ENCODE measurements at places on chromosomes 6 and 20. TPM values are rescaled to one million over a fixed set of nuclear protein-coding genes. Genes with fewer than 3 reads are reported as not detected.

- no peak overlapping the region for H3K4me3 ChIP-seq
- no peak for DNase-seq
- no peaks in the 10 kb centered on the region for H3K27me3 ChIP-seq
Measured at GRCh38 chr20:58546416-58546711, 31.2 kb upstream of the APCDD1L start.

DNA sequence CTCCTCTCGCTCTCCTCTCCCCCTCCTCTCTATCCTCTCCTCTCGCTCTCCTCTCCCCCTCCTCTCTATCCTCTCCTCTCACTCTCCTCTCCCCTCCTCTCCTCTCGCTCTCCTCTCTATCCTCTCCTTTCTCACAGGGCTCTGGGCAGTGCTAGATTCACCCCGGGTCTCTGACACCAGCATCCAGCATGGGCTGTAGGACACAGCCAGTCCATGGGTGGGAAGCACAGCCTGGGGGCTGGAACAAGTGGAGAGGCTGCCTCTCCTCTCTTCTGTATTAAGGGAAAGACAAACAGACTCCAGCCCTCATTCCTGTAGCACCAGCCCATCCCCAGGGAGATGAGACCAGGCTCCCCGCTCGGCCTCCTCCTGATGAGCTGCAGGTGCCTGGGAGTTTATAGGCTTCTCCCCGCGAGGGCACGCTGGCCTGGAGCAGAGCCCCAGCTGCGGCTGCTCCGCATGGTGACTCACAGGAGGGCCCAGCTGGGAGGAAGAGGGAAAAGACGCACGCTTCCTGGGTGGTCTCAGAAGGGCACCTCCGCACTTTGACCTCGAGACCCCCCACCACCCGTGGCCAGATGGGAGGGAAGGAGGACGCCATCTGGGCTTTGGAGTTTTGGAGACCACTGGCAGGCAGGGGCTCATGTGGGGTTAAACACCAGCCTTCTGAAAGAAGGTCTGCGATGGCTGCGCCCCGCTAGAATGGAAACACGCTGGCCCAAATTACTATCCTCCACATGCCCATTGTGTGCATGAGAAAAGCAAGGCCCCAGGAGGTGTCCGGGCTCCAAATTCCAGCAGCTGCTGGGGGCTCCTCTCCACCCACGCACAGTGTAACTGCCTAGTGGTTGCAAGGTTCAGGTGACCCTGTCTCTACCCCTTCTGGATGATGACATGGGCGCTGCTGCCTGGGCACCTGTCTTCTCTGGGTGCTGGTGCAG, 68.0 kb downstream of the BMP7 start:
- no peaks in the 10 kb centered on the region for H3K36me3 ChIP-seq
- H3K27me3 ChIP-seq: no peaks in the 10 kb centered on the region
- H3K4me1 ChIP-seq: no peaks in the 10 kb centered on the region

DNA sequence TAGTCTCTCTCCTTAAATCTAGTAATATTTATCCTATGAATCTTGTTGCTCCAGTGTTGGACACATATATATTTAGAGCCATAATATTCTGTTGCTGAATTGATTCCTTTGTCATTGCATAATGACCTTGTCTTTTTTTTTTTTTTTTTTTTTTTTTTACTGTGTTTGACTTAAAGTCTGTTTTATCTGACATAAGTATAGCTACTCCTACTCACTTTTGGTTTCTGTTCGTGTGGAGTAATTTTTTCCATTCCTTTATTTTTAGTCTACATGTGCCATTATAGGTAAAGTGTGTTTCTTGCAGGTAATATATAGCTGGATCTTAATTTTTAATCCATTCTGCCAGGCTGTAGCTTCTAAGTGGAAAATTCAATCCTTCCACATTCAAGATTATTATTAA, 166.5 kb downstream of the GMDS start:
- H3K27me3 ChIP-seq: no peaks in the 10 kb centered on the region
- H3K4me1 ChIP-seq: no peaks in the 10 kb centered on the region
- no peak for DNase-seq

- H3K4me3 ChIP-seq: no peak overlapping the region
- H3K27ac ChIP-seq: no peak overlapping the region
- no peak for DNase-seq
- no peaks in the 10 kb centered on the region for H3K4me1 ChIP-seq
- no peaks in the 10 kb centered on the region for H3K36me3 ChIP-seq
Measured at GRCh38 chr6:15736297-15736696, 73.5 kb upstream of the DTNBP1 start.

DNA sequence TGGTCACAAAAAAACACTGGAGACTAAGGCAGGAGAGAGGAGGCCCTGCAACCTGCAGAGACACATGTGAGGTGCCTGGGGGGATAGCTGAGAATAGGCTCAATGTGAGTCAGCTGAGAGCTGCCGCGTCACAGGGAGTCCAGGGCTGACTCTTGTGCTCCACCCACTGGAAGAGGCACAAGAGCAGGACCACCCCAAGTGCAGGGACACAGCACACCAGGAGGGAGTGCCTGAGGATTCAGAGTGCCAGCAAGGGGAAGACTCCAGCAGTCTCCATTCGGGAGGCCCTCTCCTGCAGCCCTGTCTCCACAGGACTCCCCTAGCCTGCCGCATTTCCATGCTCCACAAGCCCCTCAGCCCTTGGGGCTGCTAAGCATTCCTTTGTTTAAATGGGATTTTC, 105.5 kb downstream of the HUS1B start:
- H3K4me3 ChIP-seq: no peak overlapping the region
- H3K36me3 ChIP-seq: peaks cover 14% of the 10 kb centered on the region
- H3K27ac ChIP-seq: no peak overlapping the region
- H3K27me3 ChIP-seq: no peaks in the 10 kb centered on the region

DNA sequence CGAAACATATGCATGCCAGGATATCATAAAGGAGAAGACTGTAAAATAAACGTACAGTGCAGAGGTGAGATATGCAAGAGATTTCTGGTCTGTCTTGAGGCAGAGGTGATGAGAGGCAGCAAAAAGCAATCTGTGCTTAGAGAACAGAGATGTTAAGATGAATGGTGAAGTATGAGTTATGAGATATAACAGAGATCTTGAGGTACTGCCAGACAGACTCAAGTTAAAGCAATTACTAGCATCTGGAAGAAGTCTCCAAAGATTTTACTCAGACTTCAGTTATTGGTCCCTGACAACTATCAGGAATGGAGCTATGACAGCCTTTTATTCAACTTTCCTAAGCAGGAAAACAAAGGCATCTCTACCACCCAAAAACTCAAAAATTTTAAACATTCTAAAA, 122.8 kb upstream of the DST start:
- no peaks in the 10 kb centered on the region for H3K4me1 ChIP-seq
- no peaks in the 10 kb centered on the region for H3K27me3 ChIP-seq
- DNase-seq: no peak
- H3K36me3 ChIP-seq: no peaks in the 10 kb centered on the region

DNA sequence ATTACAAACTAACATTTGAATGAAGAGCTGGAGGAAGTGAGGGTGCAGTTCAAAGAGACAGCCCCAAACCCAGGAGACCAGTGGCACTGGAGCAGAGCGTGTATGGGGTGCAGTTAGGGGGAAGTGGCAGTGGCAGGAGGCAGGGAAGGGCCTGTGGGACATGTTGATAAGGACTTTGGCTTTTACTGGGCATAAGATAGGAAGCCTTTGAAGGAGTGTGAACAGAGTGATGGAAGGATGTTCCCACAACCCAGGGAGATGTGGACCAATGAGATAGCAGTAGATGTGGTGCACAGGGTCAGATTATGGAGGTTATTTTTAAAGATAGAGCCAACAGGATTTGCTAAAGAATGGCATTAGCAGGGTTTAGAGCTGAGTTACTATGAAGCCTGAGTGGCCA, 56.4 kb downstream of the AIG1 start:
- H3K27ac ChIP-seq: no peak overlapping the region
- H3K36me3 ChIP-seq: no peaks in the 10 kb centered on the region
- no peak overlapping the region for H3K4me3 ChIP-seq
- no peak for DNase-seq

GRCh38 chr6:113050979-113051378, 703.8 kb downstream of the RFPL4B start:
- H3K27ac ChIP-seq: no peak overlapping the region
- DNase-seq: no peak
- H3K27me3 ChIP-seq: no peaks in the 10 kb centered on the region
- no peaks in the 10 kb centered on the region for H3K36me3 ChIP-seq

GRCh38 chr20:22453244-22454080, 130.9 kb downstream of the FOXA2 start:
- H3K4me1 ChIP-seq: no peaks in the 10 kb centered on the region
- no peaks in the 10 kb centered on the region for H3K27me3 ChIP-seq
- H3K4me3 ChIP-seq: no peak overlapping the region
- no peak for DNase-seq

GRCh38 chr20:1867495-1868260, 27.5 kb upstream of the SIRPA start:
- no peak overlapping the region for H3K27ac ChIP-seq
- no peaks in the 10 kb centered on the region for H3K4me1 ChIP-seq
- no peak overlapping the region for H3K4me3 ChIP-seq
- no peaks in the 10 kb centered on the region for H3K27me3 ChIP-seq
- no peaks in the 10 kb centered on the region for H3K36me3 ChIP-seq

- no peaks in the 10 kb centered on the region for H3K36me3 ChIP-seq
- no peak for DNase-seq
- no peaks in the 10 kb centered on the region for H3K27me3 ChIP-seq
- no peak overlapping the region for H3K4me3 ChIP-seq
- H3K4me1 ChIP-seq: no peaks in the 10 kb centered on the region
Measured at GRCh38 chr6:4316867-4317400, 181.6 kb upstream of the ECI2 start.

- peak; percentile 75 for DNase-seq
- peaks cover 27% of the 10 kb centered on the region for H3K4me1 ChIP-seq
- no peaks in the 10 kb centered on the region for H3K36me3 ChIP-seq
- no peaks in the 10 kb centered on the region for H3K27me3 ChIP-seq
- H3K27ac ChIP-seq: peak overlapping the region; percentile 97
Measured at GRCh38 chr6:69796073-69796641, 653 bp downstream of the LMBRD1 start.

- H3K36me3 ChIP-seq: no peaks in the 10 kb centered on the region
- H3K27ac ChIP-seq: no peak overlapping the region
- H3K4me3 ChIP-seq: no peak overlapping the region
- DNase-seq: no peak
- H3K4me1 ChIP-seq: no peaks in the 10 kb centered on the region
Measured at GRCh38 chr6:10465629-10466499, 51.0 kb upstream of the TFAP2A start.

GRCh38 chr20:11084508-11084907, 410.7 kb upstream of the JAG1 start:
- H3K4me1 ChIP-seq: no peaks in the 10 kb centered on the region
- H3K36me3 ChIP-seq: no peaks in the 10 kb centered on the region
- no peak overlapping the region for H3K27ac ChIP-seq
- H3K27me3 ChIP-seq: no peaks in the 10 kb centered on the region

- H3K27ac ChIP-seq: no peak overlapping the region
- peak; percentile 37 for DNase-seq
- peaks cover 56% of the 10 kb centered on the region for H3K27me3 ChIP-seq
- peaks cover 46% of the 10 kb centered on the region for H3K4me1 ChIP-seq
- H3K36me3 ChIP-seq: no peaks in the 10 kb centered on the region
Measured at GRCh38 chr6:170291271-170292110, 613 bp upstream of the DLL1 start.

DNA sequence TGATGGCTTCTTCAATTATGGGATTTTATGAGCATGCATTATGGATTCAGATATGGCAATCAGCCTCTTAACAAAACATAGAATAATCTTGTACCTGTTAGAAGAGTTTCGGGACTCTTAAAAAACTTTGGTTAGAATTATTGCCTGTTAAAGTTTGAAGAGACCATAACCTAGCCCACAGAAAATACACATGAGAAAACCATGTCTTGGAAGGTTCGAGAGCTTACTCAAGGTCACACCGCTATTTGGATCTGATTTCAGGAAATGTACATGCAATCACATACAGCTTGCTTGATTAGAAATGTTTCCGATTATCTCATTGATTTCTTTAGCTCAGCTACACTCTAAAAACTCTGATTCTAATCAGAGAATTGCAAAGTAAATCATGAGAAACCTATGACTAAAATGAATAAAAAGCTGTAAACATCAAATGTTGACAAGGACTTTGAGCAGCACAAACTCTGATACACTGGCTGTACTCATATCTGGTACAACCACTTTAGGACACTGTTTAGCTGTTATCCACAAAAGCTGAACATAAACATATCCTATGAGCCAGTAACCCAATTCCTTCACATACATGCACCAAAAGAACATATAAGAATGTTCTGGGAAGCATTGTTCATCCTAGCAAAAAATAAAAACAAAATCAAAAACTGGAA, 16.3 kb downstream of the STX7 start:
- peaks cover 2% of the 10 kb centered on the region for H3K4me1 ChIP-seq
- H3K27ac ChIP-seq: no peak overlapping the region
- H3K36me3 ChIP-seq: no peaks in the 10 kb centered on the region

DNA sequence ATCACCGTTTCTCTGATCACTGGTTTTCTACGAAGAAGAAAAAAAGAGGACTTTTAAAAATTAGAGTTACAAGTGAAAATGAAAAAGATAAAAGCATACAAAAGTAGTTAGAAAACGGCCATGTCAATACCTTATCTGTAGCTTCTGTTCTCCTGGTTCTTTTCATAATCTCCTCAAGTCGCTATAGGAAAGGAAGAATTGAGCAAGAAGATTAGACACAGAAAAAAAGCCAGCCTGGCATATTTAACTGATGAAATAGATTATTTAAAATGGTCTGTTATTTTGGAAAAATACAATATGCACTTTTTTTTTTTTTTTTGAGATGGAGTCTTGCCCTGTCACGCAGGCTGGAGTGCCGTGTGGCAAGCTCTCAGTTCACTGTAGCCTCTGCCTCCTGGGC, 70.2 kb upstream of the BCLAF1 start:
- no peak for DNase-seq
- H3K27ac ChIP-seq: no peak overlapping the region
- H3K4me3 ChIP-seq: no peak overlapping the region

- DNase-seq: no peak
- no peaks in the 10 kb centered on the region for H3K4me1 ChIP-seq
- no peak overlapping the region for H3K4me3 ChIP-seq
- H3K36me3 ChIP-seq: peaks cover 6% of the 10 kb centered on the region
Measured at GRCh38 chr6:36469946-36470345, 27.1 kb downstream of the KCTD20 start.

DNA sequence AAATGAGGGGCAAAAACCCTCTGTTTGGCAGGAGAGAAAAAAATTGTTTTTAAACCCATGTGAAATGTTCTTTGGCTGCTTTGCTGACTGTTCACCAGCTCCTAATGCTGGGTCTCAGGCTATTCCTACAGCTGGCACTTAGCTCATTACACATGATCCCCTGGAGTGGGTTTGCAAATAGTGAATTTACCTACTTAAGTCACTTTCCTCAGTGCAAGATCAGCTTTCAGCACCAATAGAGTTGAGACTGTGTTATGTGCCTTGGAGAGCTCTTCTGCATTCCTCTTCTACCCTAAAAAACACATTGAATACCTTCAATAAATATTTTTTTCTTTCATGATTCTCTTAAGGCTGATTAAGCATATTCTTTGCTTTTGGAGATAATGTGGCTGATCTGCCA, 58.4 kb upstream of the PRDM1 start:
- no peak overlapping the region for H3K4me3 ChIP-seq
- DNase-seq: no peak
- H3K4me1 ChIP-seq: no peaks in the 10 kb centered on the region
- H3K36me3 ChIP-seq: no peaks in the 10 kb centered on the region
- H3K27ac ChIP-seq: no peak overlapping the region

Gene CD40
- total RNA-seq: 3.5 TPM

Gene TGM3
- not detected for total RNA-seq
